T-cell (primary cell): ENCODE measurements at places on chromosomes 2 and 18.

DNA sequence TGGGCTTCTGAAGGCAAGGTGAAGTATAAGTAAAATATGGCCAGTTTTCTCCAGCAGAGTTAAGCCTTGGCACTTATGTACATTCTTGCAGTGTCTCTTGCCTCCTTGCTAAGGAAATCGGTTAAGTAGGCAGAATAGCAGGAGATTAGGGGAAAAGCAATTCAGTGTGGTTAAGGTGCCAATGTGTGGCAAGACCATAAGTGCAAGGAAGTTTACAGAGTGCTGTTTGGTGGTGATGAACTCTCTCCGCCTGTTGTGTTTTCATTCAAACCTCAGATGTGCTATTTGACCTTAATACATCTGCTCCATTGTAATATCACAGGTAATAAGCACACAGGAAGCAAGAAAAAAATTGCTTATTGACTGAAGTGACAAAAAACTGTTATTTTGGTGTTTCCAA lies 156.1 kb downstream of the MGAT5 start:
- H3K36me3 ChIP-seq = peaks cover 23% of the 10 kb centered on the region
- peaks cover 27% of the 10 kb centered on the region for H3K4me1 ChIP-seq
- no peak overlapping the region for H3K4me3 ChIP-seq
- no peak for DNase-seq
- no peak overlapping the region for H3K27ac ChIP-seq

DNA sequence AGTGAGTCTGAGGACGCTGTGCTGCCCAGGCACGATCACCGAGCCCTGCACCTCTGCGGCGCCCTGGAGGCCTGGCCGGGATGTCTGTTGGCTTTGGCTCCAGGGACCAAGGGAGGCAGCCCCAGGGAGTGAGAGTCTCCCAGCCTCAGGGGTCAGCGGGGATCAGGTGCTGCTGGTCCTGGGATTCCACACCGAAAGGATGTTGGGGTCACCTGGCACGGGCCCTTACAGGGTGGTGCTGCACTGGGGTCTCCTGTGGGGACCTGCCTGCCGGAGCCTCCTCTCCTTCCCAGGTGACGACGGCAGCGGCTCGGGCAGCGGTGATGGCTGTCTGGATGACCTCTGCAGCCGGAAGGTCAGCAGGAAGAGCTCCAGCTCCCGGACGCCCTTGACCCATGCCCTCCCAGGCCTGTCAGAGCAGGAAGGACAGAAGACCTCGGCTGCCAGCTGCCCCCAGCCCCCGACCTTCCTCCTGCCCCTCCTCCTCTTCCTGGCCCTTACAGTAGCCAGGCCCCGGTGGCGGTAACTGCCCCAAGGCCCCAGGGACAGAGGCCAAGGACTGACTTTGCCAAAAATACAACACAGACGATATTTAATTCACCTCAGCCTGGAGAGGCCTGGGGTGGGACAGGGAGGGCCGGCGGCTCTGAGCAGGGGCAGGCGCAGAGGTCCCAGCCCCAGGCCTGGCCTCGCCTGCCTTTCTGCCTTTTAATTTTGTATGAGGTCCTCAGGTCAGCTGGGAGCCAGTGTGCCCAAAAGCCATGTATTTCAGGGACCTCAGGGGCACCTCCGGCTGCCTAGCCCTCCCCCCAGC lies 30.5 kb downstream of the GPC1 start:
- no peaks in the 10 kb centered on the region for H3K4me1 ChIP-seq
- no peaks in the 10 kb centered on the region for H3K27me3 ChIP-seq
- no peaks in the 10 kb centered on the region for H3K36me3 ChIP-seq
- H3K4me3 ChIP-seq = no peak overlapping the region
- DNase-seq = no peak

DNA sequence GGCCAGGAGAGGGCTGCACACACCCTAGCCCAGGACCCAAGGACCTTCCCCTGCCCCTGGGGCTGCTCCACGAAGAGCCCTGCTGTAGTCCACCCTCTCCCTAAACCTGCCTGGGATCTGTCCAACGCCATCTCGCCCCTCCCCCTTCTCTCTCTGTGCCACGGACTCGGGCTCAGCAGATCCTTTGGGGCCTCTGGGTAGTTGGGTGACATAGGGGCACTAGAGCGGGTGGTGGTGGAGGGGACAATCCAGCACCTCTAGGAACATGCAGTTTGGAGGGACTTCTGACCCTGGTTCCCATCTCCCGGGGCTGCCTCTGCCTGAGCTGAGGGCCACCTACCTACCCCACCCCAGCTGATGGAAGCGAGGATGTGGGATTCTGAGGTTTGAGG lies 7.3 kb upstream of the CRYBA2 start:
- no peak overlapping the region for H3K27ac ChIP-seq
- no peak overlapping the region for H3K4me3 ChIP-seq

DNA sequence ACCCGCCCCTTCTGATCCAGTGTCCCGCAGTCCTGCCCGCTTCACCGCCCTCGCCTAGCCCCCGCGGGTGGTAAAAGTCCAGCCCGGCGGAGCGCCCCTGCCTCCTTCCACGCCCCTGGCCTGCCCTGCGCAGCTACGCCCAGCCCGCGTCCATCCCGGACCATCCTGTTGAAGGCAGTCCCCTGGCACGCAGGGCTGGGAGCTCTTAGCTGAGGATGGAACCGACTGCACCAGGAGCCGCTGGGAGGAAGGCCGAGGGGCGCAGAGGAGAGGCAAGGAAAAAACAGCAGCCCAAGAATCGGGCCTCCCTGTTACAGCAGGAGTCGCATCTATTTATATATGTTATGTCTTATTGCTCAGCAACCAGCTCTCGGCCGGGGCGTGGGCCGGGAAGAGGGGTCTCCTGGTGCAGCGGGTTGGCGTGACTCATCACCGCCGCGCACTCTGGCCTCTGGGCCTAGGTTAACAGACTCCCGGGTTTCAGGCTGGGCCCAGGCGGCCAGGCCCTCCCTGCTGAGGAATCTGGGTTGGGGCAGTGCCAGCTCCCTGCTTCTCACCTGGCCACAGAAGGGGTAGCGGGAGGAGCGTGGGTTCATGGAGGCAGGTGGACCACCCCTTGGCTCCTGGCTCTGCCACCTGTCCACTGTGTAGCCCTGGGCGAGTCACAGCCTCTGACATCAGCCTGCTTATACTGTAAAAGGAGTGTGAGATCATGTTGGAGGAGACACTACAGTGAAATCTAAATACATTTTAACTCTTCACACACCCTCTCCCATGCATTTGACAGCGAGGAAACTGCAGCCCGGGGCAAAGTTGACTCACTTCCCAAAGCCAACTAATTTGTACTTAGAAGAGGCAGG lies 13.4 kb upstream of the MAP3K2 start:
- no peaks in the 10 kb centered on the region for H3K4me1 ChIP-seq
- H3K4me3 ChIP-seq = no peak overlapping the region
- DNase-seq = no peak
- no peak overlapping the region for H3K27ac ChIP-seq
- H3K36me3 ChIP-seq = no peaks in the 10 kb centered on the region

GRCh38 chr2:107717661-107718060 lies 109.0 kb upstream of the RGPD4 start:
- no peak overlapping the region for H3K4me3 ChIP-seq
- DNase-seq = no peak
- H3K4me1 ChIP-seq = no peaks in the 10 kb centered on the region
- no peak overlapping the region for H3K27ac ChIP-seq

DNA sequence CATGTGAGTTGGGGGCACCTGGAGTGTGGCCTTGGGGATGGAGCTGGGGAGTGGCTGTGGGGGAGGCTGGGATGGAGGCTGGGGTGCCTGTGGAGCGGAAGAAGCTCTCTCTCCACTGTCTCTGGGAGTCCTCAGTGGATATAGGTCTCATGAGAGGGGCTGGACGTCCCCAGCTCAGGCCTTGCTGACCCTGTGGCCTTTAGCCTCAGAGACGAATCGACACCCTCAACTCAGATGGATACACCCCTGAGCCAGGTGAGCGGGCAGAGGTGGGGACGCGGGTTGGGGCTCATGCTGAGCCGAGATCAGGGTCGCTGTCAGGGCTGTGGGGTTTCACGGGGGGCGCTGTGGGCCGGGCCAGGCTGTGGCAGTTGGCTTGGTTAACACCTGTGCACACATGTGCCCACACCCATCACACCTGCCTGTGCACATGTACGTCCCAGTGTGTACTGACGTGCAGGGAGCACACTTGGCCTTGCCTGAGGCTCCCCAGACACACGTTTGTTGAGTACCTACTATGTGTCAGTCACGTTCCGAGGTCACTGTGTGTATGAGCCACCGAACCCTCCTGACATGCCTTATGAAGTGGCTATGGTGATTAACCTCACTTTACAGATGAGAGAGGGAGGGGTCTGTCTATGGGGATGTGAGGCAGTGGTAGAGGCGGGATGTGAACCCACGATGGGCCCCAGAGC lies 20.1 kb downstream of the ZAP70 start:
- H3K4me3 ChIP-seq = no peak overlapping the region
- no peaks in the 10 kb centered on the region for H3K27me3 ChIP-seq
- H3K4me1 ChIP-seq = peaks cover 54% of the 10 kb centered on the region
- H3K27ac ChIP-seq = no peak overlapping the region
- H3K36me3 ChIP-seq = peaks cover 98% of the 10 kb centered on the region
- no peak for DNase-seq

DNA sequence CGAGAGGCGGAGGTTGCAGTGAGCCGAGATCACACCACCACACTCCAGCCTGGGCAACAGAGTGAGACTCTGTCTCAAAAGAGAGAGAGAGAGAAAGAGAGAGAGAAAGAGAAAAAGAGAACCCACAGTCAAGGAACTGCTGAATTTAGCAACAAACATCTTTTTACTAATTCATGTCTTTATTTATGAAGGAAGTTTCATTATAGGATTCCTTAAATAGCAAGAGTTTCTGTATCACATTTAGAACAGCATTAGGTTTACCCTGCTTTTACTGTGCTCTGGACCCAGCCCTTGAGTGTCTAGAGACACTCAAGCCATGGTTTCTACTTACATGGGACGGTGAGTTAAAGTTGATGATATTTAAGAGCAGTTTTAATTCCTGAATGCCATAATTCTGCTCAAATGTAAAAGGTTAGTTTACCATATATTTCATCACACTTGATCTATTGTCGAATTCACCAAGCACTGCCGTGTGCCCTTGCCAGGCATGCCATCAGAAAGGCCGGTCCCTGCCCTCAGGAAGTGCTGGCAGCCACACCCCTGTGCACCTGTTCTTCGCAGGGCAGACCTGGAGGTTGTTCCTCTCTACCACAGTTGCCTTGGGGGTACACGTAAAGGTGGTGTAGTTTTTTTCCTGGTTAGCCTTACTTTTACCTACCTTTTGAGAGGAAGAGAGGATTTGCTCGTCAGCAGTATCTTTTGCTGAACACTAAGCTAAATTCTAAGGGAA lies 153.3 kb downstream of the LDLRAD4 start:
- peaks cover 38% of the 10 kb centered on the region for H3K4me1 ChIP-seq
- H3K36me3 ChIP-seq = no peaks in the 10 kb centered on the region
- no peaks in the 10 kb centered on the region for H3K27me3 ChIP-seq
- DNase-seq = no peak
- H3K4me3 ChIP-seq = no peak overlapping the region

DNA sequence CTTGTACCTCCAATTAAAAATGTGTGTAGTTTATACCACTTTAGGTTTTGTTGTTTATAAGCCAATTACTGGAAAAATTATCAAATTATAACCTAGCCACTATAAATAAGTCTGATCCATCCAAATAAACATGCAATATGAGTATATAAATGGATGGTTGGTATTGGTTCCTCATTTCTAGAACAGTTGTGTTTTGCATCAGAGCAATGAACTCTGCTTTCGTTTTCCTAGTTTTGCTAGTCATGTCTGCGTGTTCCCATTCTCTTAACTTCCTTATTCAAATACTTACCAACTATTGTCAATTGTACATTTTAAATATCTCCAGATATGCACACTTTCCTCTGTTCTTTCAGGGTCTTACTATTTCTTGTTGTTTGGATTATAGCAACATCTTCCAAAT lies 641.7 kb downstream of the NR4A2 start:
- DNase-seq = no peak
- no peaks in the 10 kb centered on the region for H3K4me1 ChIP-seq
- no peak overlapping the region for H3K4me3 ChIP-seq

GRCh38 chr18:69490072-69490471 lies 89.4 kb downstream of the DOK6 start:
- H3K27me3 ChIP-seq = no peaks in the 10 kb centered on the region
- no peak overlapping the region for H3K4me3 ChIP-seq
- H3K27ac ChIP-seq = no peak overlapping the region
- no peaks in the 10 kb centered on the region for H3K4me1 ChIP-seq
- no peaks in the 10 kb centered on the region for H3K36me3 ChIP-seq
- DNase-seq = no peak

DNA sequence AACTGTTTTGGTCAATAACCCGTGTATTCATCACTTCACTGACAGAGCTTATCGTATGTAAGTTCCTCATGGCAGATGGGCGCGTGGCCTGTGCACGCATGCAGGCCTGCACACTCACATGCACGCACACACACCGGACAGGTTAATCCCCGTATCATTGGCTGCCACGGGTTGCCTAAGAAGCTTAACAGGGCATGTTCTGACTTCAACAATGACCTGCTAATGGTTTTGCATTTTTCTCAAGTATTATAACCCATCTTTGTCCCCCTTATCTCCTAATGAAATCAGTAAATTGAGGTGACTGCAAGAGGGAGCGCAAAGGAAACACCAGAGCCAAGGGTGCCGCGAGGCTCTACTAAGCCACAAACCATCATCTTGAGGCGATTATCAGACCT lies 399.0 kb upstream of the ID2 start:
- no peaks in the 10 kb centered on the region for H3K27me3 ChIP-seq
- no peaks in the 10 kb centered on the region for H3K36me3 ChIP-seq
- no peak overlapping the region for H3K4me3 ChIP-seq

DNA sequence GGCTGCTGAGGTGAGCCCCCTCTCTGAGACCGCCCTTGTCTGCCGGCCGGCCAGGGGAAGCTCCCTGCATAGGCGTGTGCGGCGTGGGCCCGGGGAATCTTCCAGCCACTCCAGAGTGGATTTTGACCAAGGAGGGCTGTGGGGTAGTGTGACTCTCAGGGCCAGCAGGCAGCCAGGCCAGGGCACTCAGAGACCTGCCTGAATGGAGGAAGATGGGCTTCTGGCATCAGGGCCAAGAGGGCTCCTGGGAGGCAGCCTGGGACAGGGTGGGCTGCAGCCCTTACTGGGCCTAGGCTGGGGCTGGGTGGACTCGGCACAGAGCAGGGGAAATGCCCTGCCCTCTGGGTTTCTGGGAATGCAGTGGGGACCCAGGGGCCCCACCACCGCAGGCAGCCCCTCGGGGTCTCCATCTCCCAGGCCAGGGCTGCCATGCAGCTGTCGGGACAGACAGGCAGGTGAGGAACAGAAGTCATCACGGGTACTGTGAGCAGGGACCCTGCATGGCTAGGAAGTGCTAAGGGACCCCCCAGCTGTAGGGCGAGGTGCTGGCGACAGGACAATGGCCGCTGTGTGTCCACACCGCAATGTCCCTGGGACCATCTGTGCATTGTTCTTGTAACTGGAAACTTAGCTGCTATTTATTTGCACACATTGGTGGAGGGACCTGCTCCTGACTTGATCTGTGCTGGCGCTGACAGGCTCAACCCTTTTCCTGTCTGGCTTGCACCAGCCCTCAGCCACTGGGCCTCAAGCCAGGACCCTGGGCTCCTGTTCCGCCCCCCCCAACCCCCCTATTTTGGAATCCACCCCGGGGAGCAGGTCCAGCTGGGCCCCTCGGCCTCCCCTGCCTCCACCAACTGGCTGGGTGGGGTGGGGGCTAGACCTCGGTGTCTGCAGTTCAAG lies 4.1 kb downstream of the PDCD1 start:
- peaks cover 4% of the 10 kb centered on the region for H3K27me3 ChIP-seq
- no peak overlapping the region for H3K27ac ChIP-seq
- DNase-seq = no peak
- H3K4me3 ChIP-seq = no peak overlapping the region
